ENCODE measurements at places on chromosomes 3 and 15.

DNA sequence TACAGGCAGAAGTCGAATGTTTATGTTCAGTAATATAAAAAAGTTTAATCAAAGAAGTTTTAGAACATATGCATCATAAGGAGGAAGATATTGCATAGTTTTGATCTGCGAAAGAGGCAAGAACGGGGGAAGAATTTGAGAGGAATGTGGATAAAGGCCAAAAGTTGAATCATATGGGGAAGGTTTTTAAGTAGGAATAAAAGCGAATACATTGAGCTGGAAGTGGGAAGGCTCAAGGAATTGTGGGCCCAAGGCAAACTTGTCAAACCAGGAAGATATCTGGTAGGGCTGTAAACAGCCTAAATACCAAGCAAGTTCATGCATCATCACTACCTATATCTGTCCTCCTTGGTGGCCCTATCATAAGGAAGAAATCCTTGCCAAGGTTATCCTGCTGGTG is 186.9 kb downstream of the MAGI1 start:
- no peak for DNase-seq

DNA sequence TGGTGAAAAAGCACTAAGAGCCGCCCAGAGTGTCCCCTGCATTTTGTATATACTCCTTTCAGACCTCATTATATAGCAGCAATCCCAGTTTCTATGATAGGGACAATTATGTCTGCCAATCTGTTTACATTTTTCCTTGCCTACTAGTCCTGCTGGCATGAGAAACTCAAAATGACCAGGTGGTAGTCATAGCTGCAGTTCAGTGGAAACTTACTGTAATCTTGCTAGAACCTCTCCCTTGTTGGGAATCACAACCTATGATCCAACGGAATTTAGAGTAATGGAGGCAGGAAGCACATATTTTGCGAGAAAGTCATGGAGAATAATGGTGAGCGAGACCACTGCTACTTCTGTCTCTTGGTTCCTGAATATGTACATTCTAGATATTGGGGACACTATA is 28.6 kb upstream of the MINAR1 start:
- DNase-seq: no peak

DNA sequence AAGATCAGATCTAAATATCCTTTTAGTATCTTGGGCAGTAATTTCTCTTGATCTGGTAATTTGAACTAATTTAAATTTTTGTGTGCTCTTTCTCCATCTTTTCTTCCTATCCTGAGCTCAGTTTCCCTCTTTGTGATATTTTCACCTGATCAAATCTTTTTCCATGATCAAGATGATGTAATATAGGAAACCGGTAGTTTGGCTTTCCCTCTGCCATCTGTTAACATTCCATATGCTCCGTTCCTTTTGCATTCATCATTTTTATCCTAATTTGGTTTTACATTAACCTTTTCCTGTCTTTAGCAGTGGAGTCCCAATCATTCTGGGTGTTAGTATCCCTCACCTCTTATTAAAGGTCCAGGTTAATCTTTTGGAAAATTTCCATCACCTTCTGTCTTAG is 5.9 kb upstream of the ABHD6 start:
- no peak for DNase-seq

GRCh38 chr3:169072494-169072893 is 591.0 kb downstream of the MECOM start:
- no peak for DNase-seq

DNA sequence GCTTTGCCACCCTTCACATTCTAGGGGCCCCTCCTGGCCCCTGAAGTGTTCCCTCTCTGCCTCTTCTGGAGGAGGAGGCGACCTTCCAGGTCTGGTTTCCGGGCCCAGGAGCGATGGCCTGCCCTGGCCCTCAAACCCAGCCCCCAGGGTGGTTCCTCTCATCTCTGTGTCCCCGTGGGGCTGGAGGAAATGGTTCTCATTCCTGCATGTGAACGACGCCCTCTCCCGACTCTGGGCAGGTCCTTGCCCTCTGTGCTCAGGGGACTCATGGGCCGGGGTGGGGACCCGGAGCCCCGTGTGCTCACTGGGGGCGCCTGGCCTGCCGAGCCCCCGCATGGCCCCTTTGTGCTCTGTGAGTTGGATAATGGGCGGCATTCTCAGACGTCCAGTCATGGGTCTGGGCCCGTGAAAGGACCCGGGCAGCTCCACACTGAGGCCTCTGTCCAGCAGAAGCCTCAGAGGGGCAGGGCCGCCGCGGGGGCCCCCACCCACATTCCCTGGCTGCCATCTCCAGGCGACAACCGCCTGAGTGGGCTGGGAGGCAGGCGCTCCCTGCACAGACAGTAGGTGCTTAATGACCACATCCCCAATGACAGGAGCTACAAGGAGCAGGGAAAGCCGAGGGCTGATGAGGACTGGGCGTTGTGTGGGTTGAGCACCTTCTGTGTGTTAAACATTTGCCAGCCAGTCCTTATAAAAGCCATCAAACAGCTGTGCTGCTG is 5.5 kb upstream of the PLXND1 start:
- no peak for DNase-seq

DNA sequence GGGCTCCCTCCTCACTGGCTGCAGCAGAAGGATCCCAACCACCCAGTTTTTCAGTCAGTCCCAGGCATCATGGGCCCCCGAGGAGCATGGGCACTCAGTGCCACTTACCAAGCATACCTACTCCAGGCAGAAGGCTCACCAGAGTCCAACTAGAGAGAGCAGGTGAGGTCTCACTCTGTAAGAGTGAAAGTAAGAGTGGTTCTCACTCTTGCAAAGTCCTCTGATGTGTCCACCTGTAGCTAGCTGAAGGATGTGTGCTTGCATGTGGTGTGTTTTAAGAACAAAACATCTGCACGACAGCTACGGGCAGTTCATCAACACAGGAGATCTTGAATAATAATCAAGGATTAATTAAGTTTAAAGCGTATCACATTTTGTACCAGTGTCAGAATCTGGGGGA is 49.7 kb downstream of the CCK start:
- no peak for DNase-seq

- DNase-seq: no peak
Observed at GRCh38 chr15:78841376-78841706, 30.1 kb upstream of the ADAMTS7 start.

DNA sequence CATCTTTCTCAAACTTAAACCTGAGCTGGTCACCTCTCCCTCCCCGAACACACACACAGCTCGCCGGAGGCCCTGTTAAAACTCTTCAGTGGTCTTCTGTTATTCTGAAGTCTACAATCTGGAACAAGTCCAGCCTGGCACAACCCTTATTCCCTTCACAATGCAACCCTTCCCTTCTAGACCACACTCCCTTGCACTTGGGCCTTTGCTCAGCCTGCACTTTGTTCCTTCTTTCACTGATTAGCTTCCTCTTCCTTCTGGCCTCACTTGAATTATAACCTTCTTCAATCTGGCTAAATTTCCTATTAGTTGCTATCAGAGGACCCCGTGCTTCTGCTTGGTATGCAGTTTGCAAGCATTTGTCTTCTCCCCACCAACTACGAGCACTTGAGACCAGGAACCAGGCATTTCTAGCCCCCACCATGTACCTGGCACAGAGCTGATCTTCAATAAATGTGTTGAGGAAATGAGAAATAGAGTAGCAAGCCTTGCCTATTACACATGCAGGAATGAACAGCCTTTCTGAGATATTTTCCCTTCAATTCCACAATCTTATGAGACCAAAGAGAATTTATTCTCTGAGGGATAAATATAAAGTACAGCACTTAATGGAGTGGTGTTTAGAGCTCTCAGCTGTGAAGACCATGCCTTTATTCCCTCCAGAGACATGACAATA is 663.1 kb upstream of the ADAMTS9 start:
- no peak for DNase-seq

GRCh38 chr3:33004205-33004604 is 52.8 kb downstream of the CCR4 start:
- no peak for DNase-seq

DNA sequence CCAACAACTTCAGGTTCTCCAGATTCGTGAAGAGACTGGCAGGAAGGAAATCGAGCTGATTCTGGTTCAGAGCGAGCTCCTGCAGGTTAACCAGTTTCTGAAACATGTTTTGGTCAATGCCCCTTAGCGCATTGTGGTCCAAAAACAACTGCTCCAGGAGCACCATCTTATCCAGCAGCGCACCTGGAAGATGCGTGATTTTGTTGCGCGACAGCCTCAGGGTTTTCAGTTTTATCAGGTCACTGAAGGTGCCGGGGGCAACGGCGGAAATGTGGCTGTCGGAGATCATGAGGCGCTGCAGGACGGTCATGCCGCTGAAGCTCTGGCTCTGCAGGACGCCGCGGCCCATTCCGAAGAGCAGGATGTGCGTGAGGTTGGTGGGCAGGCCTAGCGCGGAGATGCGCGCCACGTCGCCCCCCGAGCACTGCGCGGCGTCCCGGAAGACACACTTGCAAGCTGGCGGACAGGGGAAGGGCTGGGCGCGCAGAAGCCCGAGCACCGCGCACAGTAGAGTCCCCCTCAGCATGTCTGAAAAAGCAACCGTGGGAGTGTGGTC is 1.2 kb downstream of the GP5 start:
- DNase-seq: no peak

- no peak for DNase-seq
Observed at GRCh38 chr3:12289524-12289923, 654 bp downstream of the PPARG start.

DNA sequence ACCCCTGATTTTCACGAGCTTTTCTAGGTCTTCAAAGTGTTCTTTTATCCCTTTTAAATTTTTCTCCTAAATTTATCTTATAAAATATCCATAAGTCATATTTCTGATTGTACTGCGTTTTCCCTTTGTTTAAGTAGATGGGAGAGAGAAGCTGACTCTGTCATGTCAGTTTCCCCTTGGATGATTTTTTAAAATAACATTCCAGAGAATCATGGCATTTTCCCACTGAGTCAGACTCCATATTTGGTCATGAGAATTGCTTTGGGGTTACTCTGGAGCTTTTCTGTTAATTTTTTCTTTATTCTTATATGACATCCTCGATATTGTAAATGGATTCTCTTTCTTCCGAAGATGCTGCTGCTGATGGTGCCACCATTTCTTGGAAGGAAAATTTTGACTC is 28.6 kb upstream of the UMPS start:
- DNase-seq: no peak

DNA sequence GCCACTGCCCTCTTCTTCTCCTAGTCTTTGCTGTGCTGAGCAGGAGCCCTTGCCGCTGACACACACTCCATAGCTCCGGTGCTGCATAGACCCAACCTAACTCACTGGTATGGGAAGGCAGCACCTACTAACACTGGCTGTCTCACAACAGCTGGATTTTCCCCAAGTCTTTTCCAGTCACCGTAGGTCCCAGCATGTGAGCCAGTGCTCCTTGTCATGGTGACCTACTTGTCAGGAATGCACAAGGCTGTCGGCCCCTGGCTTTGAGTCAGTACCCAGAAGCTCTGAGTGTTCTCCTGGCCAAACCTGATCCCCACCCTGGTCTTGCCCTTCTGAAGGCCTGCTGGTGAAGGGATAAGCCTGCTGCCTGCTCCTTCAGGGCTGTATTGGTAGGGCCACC is 25.7 kb downstream of the AMOTL2 start:
- DNase-seq: no peak

DNA sequence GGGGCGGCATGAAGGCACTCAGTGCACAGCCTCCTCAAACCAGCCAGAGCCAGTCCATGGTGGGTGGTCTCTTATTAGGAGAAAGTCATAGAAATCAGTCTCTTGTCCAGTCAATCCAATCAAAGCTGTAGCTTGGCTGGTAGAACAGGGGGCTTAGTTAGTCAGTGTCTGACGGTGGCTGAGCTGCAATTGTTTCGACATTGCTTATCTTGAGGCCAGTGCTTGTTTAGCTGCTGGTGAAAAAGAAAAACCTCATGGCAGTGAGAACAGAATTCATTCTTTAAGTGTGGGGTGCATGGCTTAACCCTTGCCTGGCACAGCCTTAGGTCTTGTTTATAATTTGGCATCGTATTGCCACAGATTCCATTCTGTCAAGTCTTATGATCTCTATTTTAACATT is 53.9 kb downstream of the FGD5 start:
- no peak for DNase-seq

DNA sequence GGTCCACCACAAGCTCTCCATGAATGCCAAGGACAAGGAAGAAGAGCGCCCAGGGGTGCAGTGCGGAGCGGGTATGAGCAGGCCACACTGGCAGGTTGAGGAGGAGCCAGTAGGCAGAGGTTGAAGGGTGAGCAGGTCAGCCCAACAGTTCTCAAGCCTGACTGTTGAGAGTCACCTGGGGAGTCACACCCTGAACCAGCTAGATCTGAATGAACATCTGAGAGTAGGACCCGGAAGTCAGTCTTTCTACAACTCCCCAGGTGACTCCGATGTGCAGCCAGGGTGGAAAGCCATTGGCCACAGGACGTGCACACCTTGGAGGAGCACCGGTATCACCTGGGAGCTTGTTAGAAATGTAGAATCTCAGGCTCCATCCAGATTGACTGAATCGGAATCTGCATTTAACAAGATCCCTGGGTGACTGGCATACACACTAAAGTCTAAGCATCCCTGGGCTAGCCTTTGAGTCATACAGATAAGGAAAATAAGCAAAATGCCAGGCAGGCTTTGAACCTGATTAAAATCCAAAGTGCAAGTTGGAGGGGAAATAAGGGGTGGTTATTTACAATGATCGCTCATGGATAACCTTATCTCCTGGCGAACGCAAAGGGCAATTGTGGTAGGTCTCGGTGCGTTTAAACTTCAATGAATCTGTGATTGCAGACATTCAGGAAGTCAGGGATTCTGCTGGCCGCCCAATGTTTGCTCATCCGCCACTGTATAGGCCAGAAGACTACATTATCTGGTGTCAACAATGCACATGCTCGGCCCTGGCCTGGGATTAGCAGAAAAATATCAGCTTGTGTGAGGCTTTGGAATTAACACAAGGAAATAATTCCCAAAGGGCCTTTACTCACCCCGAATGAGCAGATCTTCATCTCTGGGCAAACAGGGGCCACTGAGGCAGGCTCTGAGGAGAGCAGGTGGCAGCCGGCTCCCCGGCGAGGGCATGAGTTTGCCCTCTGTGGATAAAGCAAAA is 11.7 kb upstream of the LYZL4 start:
- DNase-seq: no peak

DNA sequence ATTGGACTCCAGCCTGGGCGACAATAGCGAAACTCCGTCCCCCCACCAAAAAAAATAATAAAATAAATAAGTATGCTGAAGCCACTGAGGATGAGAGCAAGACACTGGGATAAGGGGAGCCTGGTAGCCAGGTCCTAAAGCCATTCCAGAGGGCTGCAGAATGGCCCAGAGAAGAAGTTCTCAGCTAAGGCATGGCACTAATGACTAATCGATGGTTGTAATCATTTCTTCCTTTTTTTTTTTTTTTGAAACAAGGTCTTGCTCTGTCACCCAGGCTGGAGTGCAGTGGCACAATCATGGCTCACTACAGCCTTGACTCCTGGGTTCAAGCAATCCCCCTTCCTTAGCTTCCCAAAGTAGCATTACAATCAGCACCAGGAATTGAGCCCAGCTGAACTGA is 25.6 kb upstream of the ZNF774 start:
- DNase-seq: no peak

All from activated CD4-positive, CD25-positive, alpha-beta regulatory T cell treated with anti-CD3 and anti-CD28 coated beads, Interleukin-2, amount 50 U/mL, for 72 hours (primary cell).